ENCODE measurements at places on chromosomes 1 and 21.
A peak's percentile ranks its signal among the peaks of the same experiment; 100 is the strongest.

GRCh38 chr1:70583522-70583921 lies 172.5 kb downstream of the CTH start:
- H3K4me1 ChIP-seq: no peaks in the 10 kb centered on the region
- H3K36me3 ChIP-seq: no peaks in the 10 kb centered on the region
- DNase-seq: no peak
- no peak overlapping the region for H3K4me3 ChIP-seq
- peaks cover 15% of the 10 kb centered on the region for H3K27me3 ChIP-seq

- no peak overlapping the region for H3K4me3 ChIP-seq
- H3K36me3 ChIP-seq: peaks cover 3% of the 10 kb centered on the region
- no peak overlapping the region for H3K27ac ChIP-seq
- H3K27me3 ChIP-seq: no peaks in the 10 kb centered on the region
- peaks cover 22% of the 10 kb centered on the region for H3K4me1 ChIP-seq
- no peak for DNase-seq
Measured at GRCh38 chr1:167940264-167940663, 3.4 kb upstream of the MPC2 start.

- no peak for DNase-seq
- H3K27me3 ChIP-seq: no peaks in the 10 kb centered on the region
- no peak overlapping the region for H3K27ac ChIP-seq
- no peaks in the 10 kb centered on the region for H3K4me1 ChIP-seq
- no peaks in the 10 kb centered on the region for H3K36me3 ChIP-seq
Measured at GRCh38 chr1:101920577-101920976, 76.1 kb downstream of the OLFM3 start.

DNA sequence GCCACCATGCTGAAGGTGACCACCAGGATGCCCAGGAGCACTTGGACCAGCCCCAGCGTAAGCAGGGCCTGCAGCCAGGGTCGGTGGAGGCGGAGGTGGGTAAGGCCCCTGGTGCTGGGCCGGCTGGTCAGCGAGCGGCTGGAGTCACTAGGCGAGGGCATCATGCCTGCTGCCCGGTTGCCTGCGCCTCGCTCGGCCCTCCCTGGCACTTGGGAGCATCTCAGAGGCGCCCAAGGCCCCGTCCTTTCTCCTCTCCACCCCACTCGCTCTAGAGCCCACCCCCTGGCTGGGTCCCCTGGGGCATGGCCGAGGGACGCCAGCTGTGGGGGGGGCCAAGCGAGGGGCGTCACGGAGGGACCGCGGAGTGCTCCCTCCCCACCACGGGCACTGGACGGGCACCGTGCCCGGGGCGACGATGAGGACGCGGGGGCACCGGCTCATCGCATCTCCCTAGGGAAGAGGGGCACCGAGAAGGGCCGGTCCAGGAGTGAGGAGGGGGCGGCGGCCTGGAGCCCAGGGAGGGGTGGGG lies 505 bp downstream of the ENTREP3 start:
- H3K27ac ChIP-seq: peak overlapping the region; percentile 47
- peaks cover 8% of the 10 kb centered on the region for H3K36me3 ChIP-seq
- H3K4me1 ChIP-seq: peaks cover 32% of the 10 kb centered on the region
- H3K27me3 ChIP-seq: no peaks in the 10 kb centered on the region
- no peak for DNase-seq
- H3K4me3 ChIP-seq: peak overlapping the region; percentile 78

DNA sequence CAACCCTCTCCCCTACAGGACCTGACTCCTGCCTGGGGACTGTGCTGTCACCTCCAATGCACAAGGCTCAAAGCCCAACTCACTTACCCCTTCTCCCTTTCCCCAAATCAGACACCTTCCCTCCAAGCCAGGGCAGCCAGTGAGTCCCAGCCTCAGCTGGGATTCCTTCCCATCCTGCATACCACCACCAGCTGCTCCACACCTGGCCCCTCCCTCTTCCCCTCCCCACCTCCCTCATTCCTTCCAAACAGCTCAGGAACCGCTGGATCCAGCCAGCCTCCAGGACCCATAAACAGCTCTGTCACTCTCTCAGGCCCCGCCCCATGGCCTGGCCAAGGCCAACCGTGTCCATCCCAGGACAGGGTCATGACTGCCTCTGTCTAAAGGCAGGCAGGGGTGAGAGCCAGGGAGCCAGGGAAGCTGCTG lies 41.4 kb downstream of the ACOT7 start:
- H3K27ac ChIP-seq: no peak overlapping the region
- H3K4me1 ChIP-seq: peaks cover 28% of the 10 kb centered on the region
- DNase-seq: no peak
- H3K4me3 ChIP-seq: no peak overlapping the region

GRCh38 chr1:206518743-206519142 lies 11.4 kb downstream of the RASSF5 start:
- no peak overlapping the region for H3K27ac ChIP-seq
- DNase-seq: no peak
- no peak overlapping the region for H3K4me3 ChIP-seq
- H3K27me3 ChIP-seq: no peaks in the 10 kb centered on the region
- H3K4me1 ChIP-seq: peaks cover 33% of the 10 kb centered on the region

DNA sequence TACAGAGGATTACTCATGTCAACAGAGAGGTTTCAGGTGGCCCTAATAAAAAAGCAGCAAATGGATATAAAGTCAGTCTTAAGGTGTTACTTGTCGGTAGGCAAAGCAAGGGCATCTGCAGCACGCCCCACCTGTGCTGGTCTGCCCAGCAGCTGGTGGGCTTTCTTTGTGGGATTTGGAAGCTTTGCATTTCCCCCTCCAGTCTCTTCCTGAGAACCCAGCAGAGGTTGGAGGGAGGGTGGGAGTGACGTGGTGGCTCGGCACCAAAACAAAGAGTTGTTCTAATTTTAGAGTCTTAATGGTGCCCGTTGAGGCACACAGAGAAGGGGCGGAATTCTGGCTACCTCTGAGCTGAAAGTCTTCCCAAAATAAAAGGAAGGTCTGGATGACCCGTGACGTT lies 4.8 kb upstream of the PCBP3 start:
- H3K27me3 ChIP-seq: no peaks in the 10 kb centered on the region
- no peaks in the 10 kb centered on the region for H3K4me1 ChIP-seq
- H3K36me3 ChIP-seq: no peaks in the 10 kb centered on the region

GRCh38 chr1:28950449-28950848 lies 36.1 kb downstream of the EPB41 start:
- H3K4me1 ChIP-seq: peaks cover 13% of the 10 kb centered on the region
- H3K4me3 ChIP-seq: no peak overlapping the region
- H3K27me3 ChIP-seq: no peaks in the 10 kb centered on the region
- no peak overlapping the region for H3K27ac ChIP-seq

GRCh38 chr1:174982971-174983689 lies 16.6 kb upstream of the CACYBP start:
- no peak for DNase-seq
- no peaks in the 10 kb centered on the region for H3K27me3 ChIP-seq
- peaks cover 6% of the 10 kb centered on the region for H3K36me3 ChIP-seq
- H3K4me3 ChIP-seq: no peak overlapping the region
- no peak overlapping the region for H3K27ac ChIP-seq

GRCh38 chr21:40732253-40733023 lies 114.5 kb downstream of the DSCAM start:
- no peaks in the 10 kb centered on the region for H3K27me3 ChIP-seq
- no peaks in the 10 kb centered on the region for H3K4me1 ChIP-seq
- no peak for DNase-seq
- H3K36me3 ChIP-seq: no peaks in the 10 kb centered on the region

DNA sequence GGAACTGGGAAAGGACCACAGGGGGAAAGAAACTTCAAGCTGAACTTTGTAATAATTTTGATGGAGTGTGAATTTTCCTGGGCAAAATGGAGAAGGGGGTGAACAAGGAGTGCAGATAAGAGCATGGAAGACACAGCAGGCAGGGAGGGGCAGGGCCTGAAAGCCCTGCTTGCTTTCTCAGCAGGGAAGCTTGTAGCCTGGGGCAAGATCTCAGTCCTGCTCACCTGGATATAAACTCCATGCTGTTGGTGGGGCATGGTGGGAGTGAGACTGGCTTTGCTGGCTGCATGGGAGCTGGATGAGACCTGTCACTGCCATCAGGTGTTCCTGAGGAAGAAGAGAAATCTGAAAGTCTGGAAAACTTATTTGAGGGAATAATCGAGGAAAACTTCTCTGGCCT lies 58.7 kb upstream of the RC3H1 start:
- no peaks in the 10 kb centered on the region for H3K36me3 ChIP-seq
- no peaks in the 10 kb centered on the region for H3K4me1 ChIP-seq
- H3K27me3 ChIP-seq: no peaks in the 10 kb centered on the region
- H3K4me3 ChIP-seq: no peak overlapping the region
- no peak for DNase-seq

GRCh38 chr1:209411491-209411929 lies 172.0 kb upstream of the CAMK1G start:
- H3K4me1 ChIP-seq: no peaks in the 10 kb centered on the region
- no peak overlapping the region for H3K27ac ChIP-seq
- peaks cover 15% of the 10 kb centered on the region for H3K27me3 ChIP-seq
- no peak overlapping the region for H3K4me3 ChIP-seq
- DNase-seq: no peak

GRCh38 chr1:16162163-16162822 lies 6.4 kb upstream of the EPHA2 start:
- no peak overlapping the region for H3K27ac ChIP-seq
- peaks cover 28% of the 10 kb centered on the region for H3K27me3 ChIP-seq
- peaks cover 15% of the 10 kb centered on the region for H3K4me1 ChIP-seq
- no peak for DNase-seq
- no peaks in the 10 kb centered on the region for H3K36me3 ChIP-seq

- no peak overlapping the region for H3K27ac ChIP-seq
Measured at GRCh38 chr1:9269078-9269501, 23.6 kb upstream of the SPSB1 start.

DNA sequence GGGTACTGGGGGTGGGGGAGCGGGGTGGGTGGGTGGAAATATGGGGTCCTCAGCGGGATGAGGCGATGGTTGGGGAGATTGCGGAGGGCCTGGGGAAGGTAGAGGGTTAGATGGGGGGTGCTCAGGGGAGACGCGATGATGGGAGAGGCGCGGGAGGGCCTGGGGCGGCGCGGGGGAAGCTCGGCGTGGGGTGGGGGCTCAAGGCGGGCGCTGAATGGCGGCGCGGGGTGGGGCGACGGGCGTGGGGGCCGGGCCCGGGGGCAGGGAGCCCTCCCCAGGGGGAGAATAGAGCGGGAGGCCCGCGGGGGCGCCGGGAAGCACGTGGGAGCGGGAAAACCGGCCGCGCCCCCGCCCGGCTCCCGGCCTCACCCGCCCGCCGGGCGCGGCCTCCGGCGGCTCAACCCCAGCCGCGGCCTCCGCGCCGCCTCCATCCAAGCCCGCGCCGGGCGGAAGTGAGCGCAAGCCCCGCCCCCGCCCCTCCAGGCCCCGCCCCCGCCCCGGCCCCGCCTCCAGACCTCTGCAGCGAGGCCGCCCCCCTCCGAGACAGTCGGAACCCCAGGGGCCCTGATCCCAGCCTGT lies at the start of gene FAAP20:
FAAP20 (minus strand) TSS at position 454 of the 579 bp plus-strand sequence; CDS start at position 431, 23 bp downstream.
- DNase-seq: peak; percentile 80
- peaks cover 2% of the 10 kb centered on the region for H3K4me1 ChIP-seq
- peak within 1 kb of the TSS; percentile 82 for H3K4me3 ChIP-seq

DNA sequence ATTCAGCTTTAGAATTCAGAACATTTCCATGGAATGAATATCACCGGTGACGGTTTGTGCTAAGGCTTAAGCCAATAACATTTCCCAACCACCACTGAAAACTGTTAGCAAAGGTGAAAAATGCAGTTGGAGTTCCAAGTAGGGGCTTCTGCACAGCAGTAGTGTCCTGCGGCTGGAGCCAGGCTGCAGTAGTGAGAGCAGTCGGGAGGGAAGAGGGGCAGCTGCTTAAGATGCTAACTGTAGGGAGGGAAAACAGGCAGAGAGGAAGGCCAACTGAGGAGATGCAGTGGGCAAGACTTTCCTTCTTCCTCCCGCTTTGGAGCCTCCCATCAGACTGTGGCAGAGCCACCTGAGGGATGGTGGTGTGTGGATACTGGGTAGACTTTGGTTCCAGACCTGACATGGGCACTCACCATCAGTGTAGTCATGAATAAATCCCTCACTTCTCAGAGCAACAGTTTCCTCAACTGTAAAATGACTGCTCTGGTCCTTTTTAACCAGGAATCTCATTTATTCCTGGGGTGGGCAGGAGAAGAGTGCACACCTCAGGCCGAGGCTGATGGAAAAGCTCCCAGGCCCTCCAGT lies 3.2 kb downstream of the F3 start:
- H3K27ac ChIP-seq: no peak overlapping the region
- DNase-seq: no peak
- peaks cover 8% of the 10 kb centered on the region for H3K4me1 ChIP-seq
- no peak overlapping the region for H3K4me3 ChIP-seq
- no peaks in the 10 kb centered on the region for H3K36me3 ChIP-seq

Measured in natural killer cell treated with Interleukin-12 subunit alpha and Interleukin-12 subunit beta and Interleukin-15 and Interleukin-18, amount 100 ng/mL, for 72 hours (primary cell).